Activated T-helper 1 cell treated with anti-CD3 and anti-CD28 coated beads, Interleukin-12 subunit alpha, Interleukin-12 subunit beta, Interleukin-2, Interleukin-4 antibody, amounts not matched to agents 30 ng/mL and 10 ng/mL and 1 ng/mL, durations not matched to agents 14 hours and 24 hours and 36 hours (primary cell): ENCODE measurements at places on chromosomes 3 and 15. TPM values are rescaled to one million over a fixed set of nuclear protein-coding genes. Genes with fewer than 3 reads are reported as not detected.

GREM1 gene
- total RNA-seq: not detected in 2 replicates

ZNF502 gene
- total RNA-seq: 0.54 and 0.73 TPM in 2 replicates

GRCh38 chr15:28967066-28967465 is 81.3 kb downstream of the APBA2 start:
- H3K4me3 ChIP-seq: no peak overlapping the region
- peaks cover 6% of the 10 kb centered on the region for H3K27me3 ChIP-seq
- peaks cover 14% of the 10 kb centered on the region for H3K4me1 ChIP-seq

- DNase-seq: no peak
- no peaks in the 10 kb centered on the region for H3K27me3 ChIP-seq
- H3K4me1 ChIP-seq: peaks cover 18% of the 10 kb centered on the region
- H3K4me3 ChIP-seq: no peak overlapping the region
- H3K27ac ChIP-seq: no peak overlapping the region
These were observed 6.7 kb downstream of the CHMP2B start for GRCh38 chr3:87233805-87234204.

DNA sequence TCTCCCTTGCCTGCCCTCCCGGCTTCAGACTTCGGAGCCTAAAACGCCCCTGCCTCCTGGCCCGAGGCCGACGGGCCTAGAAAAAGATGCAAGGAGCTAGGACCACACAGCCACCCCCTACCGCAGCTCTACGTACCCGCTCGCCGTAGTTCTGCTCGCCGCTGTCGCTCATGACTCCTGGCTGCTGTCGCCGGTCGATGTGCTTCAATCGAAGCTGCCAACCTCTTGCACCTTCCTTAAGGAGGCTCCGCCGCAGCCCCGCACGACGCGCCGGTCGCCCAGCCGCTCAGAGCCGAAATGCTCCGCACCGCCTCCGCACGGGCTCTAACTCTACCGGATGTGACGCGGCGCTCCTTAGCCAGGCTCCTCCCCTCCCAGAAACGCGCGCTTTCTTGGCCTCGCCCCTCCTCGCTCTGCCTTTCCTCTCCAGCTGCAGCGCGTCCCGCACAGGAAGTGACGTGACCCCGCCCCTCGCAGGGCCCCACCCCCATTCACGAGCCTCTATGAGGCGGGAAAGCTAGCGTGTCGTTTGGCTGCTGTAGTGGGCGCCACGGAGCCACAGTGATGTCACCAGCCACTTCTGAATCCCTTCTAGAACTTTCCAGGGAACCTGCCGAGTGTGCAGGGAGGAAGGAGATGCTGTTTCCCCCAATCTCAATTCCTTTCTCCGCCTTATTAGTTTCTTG is at the start of gene TRA2B:
Gene TRA2B (minus strand): TSS at position 326 of the 686 bp plus-strand sequence. CDS start 154 bp downstream, at position 172.
- peak within 1 kb of the TSS; percentile 97 for H3K4me3 ChIP-seq
- H3K36me3 ChIP-seq: peaks cover 41% of the 10 kb centered on the region
- peaks cover 40% of the 10 kb centered on the region for H3K4me1 ChIP-seq
- peaks cover 8% of the 10 kb centered on the region for H3K27me3 ChIP-seq
- H3K27ac ChIP-seq: peak within 1 kb of the TSS; percentile 99

DNA sequence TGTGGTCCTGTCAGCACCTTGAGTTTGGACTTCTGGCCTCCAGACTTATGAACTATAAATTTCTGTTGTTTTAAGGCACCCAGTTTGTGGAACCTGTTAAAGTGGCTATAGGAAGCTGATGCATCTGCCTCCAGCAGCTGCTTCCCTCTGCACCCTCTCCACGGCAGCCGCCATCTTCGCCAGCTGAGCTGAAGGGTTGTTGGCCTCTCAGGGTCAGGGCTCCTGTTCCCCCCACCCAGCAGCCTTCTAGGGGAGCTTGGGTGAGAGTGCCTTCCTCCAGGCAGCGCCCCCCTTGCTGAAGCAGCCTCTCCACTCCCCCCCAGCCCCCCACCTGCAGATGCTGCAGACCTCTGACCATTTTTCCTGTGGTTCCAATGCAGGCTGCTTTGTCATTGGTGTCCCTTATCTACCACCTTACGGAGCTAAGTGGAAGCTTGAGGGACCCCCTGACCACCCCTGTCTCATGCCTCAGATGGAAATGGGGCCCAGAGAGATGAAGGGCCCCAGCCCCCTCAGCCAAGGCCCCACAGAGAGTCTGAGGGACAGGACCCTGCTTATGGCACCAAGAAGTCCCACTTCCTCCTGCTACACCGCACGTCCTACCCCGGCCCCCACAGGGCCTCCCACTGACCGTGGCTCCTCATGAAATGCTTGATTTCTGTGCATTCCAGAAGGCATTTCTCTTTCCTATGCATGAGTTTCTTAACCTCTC is 61.4 kb upstream of the TLE3 start:
- H3K27me3 ChIP-seq: peaks cover 6% of the 10 kb centered on the region
- no peak for DNase-seq
- H3K36me3 ChIP-seq: no peaks in the 10 kb centered on the region
- no peaks in the 10 kb centered on the region for H3K4me1 ChIP-seq
